Suppressor macrophage treated with lipopolysaccharide for 1 hour (primary cell): ENCODE measurements at places on chromosomes 13 and 19.
A peak's percentile ranks its signal among the peaks of the same experiment; 100 is the strongest.

- no peak for DNase-seq
Observed at GRCh38 chr13:75360170-75360569, 121.8 kb downstream of the TBC1D4 start.

- DNase-seq: no peak
Observed at GRCh38 chr13:67258482-67258881, 28.3 kb upstream of the PCDH9 start.

- DNase-seq: peak; percentile 82
Observed at GRCh38 chr19:42254089-42254849, 659 bp downstream of the ERF start.

- DNase-seq: peak; percentile 68
Observed at GRCh38 chr19:4524808-4525562, 6.7 kb upstream of the PLIN4 start.

GRCh38 chr13:107301724-107302374 is 733.9 kb upstream of the ARGLU1 start:
- DNase-seq: no peak

DNA sequence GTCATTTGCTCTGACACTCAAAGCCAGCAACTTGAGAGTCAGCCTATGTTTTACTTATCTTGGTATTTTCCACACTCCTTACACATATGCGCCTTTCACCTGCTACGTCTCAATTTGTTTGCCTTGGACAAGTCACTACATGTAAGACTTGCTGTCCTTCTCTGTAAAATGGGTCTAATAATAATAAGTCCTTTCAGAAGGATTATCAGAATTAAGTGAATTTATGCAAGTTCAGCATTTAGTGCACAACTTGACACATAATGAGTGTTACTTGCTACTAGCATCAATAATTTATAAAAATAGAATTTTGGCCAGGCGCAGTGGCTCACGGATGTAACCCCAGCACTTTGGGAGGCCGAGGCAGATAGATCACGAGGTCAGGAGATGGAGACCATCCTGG is 71.1 kb upstream of the UBL3 start:
- no peak for DNase-seq

GRCh38 chr19:927351-927779 is 1.5 kb downstream of the ARID3A start:
- no peak for DNase-seq
